ENCODE measurements at places on chromosomes 6 and 20. TPM values are rescaled to one million over a fixed set of nuclear protein-coding genes. Genes with fewer than 3 reads are reported as not detected.

The TMEM200A gene
- total RNA-seq: 8.2 TPM

The POPDC3 gene
- not detected for total RNA-seq

The CST2 gene
- total RNA-seq: not detected

The OXT gene
- total RNA-seq: not detected

The TRDN gene
- 5.7 TPM for total RNA-seq

The IL17F gene
- not detected for total RNA-seq

The DZANK1 gene
- 3.9 TPM for total RNA-seq

DNA sequence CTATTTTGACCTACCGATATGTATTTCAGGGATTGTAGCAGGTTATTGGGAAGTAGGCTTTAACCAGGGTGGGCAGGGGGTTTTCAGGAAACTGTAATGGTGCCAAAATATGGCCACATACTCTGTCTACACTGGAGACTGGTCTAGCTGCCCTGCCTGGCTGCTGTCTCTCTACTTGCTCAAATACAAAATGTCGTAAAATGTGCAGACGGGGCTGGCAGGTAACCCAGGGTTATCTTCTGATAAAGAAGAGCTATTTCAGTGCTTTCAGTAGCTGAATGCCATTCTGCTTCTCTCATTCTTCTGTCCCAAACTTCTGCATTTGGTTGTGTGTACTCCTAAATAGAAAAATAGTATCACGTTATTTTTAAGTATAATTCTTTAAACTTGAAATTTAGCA is 616.2 kb downstream of the EPM2A start:
- no peak for DNase-seq

GRCh38 chr6:30130887-30131862 is 4.8 kb upstream of the TRIM40 start:
- DNase-seq: peak; percentile 55

DNA sequence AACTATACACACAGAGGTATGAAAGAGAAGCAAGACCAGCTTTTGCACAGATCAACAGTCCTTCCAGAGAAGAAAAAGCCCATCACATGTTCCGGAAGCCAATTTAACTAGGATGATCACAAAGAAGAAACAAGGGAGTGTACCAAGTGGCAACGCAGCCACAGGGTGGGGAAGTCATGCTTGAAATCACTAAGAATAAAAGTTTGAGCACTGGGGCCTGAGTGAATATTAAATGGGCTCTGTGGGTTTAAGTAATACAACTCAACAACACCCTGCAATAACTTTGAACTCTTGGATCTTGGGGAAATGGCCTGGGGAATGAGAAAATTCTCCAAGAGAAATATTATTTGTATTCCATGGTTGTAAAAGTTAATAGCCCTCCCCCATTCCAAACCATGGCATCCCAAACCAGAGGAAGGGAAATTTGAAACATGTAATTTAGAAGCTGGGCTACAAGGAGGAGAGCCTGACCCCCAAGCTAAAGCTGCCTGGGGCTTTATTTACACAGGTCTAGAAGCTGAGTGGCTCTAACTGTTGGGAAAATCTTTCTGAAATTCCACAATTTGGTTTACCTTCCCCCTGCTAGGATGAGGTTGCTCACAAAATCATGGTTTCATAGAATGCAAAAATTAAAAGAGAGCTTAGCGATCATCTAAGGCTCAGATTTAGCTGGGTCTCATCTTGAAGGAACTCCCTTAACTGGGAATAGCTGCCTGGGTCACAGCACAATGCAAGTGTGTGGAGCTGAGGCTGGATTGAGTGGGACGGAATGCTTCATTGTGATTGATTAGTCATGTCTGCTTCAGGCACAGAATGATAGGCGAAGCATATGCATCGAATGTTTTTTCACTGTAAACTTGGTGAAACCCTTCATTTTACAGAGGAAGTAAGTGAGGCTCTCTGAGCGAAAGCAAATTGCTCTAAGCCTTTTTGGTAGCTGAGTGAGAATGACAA is 143.6 kb downstream of the BMP7 start:
- no peak for DNase-seq

- no peak for DNase-seq
Measured at GRCh38 chr20:38454556-38455473, 17.8 kb upstream of the RALGAPB start.

- no peak for DNase-seq
Measured at GRCh38 chr6:43055966-43056365, 2.3 kb upstream of the CUL7 start.

GRCh38 chr6:57209030-57209429 is 13.1 kb downstream of the RAB23 start:
- no peak for DNase-seq

DNA sequence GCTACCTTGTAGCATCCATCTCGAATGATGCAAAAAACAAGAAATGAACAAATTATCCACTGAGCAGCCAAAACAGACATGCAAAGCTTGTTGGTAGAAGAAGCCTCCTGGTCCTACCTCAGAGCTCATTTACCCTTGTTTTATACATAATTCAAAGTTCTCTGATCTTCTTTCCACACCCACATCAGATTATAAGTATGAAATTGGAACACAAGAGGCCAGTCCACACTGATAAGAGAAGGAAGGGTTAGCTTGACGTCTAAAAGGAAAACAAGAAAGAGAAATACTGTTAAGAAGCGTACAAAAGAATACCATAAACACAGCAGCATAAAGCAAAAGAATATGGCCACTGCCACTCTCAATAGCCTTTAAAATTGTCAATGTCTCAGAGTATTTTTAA is 49.7 kb downstream of the FAM83B start:
- DNase-seq: no peak

GRCh38 chr6:85401186-85402021 is 48.5 kb upstream of the NT5E start:
- no peak for DNase-seq

DNA sequence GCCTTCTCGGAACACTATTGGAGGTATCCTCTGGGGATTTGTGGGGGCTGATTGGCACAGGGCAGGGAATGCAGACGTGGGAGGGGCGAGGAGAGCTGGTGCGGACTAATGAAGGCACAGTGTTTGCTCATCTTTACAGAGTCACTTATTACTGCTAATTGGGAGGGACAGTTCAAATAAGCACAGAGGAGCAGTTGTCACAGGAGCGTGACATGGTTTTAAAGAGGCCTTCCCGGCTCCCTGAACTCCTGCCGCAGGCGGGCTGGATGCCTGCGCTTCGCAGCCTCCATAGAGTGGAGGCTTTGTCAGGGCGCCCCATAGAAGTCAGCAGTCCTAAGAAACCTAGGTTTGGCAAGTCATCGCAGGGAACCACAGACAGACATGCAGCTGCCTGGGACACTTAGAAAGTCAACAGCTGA is 149.6 kb downstream of the LINC00237 start:
- no peak for DNase-seq

GRCh38 chr20:24914388-24915241 is 34.5 kb upstream of the CST7 start:
- no peak for DNase-seq

DNA sequence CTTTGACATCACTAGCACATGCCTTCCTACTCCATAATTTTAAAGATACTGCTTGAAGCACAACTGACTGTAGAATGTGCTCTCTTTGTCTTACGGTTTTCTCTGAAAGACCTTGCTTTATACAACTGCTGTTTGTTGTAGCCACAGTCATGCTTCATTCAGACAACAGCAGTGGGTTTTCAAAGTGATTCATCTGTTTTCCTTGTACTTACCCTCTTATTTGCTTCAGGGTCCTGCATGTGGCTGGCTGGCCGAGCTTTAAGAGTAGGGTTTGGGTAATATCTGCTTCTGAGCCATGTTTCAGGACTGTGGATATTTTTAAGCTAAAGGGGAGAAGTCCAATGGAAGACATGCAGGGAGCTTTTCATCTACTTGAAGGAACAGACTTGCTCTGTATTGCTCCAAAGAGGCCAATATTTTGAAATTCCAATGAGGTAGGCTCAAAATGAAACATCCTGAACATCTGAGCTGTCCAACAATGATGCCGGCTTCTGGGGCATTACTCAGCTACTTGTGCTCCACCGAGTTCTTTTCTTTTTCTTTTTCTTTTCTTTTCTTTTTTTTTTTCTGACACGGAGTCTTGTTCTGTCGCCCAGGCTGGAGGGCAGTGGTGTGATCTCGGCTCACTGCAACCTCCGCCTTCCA is 160.2 kb upstream of the SGK1 start:
- no peak for DNase-seq

DNA sequence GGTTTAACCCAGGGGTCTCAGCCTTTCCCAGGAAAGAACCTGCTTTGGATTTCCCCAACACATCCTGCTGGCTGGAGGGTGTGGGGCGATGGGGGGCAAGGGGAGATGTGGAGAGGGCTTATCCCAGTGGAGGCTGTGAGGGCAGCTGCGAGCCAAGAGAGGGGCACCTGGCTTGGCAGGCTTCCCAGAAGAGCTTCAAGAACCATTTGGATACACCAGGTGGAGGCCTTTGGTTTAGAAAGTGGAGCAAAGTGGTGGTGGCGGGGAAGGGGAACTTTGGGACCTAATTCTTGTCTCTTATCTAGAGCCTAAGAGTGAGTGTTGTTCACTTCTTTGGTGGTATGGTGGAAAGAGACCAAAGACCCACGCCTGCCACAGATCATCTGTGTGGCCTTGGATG is 12.4 kb downstream of the CD40 start:
- no peak for DNase-seq

DNA sequence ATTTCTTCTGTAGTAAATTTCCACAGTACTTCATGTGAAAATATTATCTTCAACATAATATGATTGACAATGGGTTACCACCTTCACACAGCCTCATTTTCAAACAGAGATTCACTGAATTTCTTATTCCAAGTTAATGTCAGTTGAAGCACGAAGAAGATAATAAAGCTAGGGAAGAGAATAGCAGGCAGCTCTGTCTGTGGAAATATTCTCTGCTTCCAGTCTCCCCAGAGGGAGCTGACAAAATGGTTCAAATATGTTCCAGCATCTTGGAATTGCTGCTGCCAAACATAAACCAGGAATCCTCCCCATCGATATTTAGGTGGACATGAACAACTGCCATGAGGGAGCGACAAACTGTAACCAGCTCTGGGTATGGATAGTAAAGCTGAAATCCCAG is 224.8 kb downstream of the GJA1 start:
- DNase-seq: no peak

DNA sequence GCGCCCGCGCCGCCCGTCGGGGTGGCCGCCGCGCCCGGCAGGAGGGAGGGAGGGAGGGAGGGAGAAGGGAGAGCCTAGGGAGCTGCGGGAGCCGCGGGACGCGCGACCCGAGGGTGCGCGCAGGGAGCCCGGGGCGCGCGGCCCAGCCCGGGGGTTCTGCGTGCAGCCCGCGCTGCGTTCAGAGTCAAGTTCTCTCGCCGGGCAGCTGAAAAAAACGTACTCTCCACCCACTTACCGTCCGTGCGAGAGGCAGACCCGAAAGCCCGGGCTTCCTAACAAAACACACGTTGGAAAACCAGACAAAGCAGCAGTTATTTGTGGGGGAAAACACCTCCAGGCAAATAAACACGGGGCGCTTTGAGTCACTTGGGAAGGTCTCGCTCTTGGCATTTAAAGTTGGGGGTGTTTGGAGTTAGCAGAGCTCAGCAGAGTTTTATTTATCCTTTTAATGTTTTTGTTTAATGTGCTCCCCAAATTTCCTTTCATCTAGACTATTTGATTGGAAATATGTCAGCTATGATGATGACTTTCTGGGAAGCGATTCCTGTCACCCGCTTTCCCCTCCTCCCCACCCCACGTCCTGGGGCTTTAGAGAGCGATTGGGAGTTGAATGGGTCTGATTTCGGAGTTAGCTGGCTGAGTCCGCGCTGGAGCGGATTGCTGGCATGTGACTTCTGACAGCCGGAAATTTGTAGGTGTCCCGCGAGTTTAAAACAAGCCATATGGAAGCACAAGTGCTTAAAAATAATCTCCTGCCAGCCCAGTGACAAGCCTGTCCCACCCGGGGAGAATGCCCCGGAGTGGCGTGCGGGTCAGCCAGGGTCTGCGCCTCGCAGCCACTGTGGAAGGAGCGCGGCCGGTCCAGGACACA is 1.1 kb downstream of the ESR1 start:
- peak; percentile 47 for DNase-seq

DNA sequence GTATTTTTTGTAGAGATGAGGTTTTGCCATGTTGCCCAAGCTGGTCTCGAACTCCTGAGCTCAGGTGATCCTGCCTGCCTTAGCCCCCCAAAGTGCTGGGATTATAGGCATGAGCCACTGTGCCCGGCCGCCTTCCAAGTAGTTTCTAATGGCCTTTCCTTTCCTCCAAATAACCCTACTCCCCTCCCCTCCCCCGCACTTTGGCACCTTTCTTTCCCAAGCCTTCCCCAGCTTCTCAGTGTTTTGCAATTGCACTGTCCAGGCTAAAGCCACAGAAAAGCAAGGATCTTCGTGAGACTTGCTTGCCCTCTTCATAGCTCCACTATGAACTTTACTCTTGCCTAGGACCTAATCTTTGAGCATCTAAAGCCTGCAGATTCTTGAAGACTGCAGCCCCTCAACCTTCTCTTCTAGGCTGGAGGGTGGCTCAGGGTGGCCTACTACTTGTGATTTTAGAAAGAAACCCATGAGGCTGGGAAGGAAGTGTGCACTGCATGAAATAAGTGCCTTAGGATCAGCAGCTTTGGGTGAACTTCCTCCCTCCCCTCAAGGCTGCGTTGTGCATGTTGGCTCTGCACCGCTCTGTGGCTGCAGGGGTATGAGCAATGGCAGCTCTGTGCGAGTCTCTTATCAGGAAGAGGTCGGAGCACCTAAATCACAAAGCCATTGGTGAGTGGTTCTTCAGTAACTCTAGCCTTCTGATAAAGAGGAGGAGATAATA is 152.4 kb upstream of the SNX9 start:
- DNase-seq: peak; percentile 42

DNA sequence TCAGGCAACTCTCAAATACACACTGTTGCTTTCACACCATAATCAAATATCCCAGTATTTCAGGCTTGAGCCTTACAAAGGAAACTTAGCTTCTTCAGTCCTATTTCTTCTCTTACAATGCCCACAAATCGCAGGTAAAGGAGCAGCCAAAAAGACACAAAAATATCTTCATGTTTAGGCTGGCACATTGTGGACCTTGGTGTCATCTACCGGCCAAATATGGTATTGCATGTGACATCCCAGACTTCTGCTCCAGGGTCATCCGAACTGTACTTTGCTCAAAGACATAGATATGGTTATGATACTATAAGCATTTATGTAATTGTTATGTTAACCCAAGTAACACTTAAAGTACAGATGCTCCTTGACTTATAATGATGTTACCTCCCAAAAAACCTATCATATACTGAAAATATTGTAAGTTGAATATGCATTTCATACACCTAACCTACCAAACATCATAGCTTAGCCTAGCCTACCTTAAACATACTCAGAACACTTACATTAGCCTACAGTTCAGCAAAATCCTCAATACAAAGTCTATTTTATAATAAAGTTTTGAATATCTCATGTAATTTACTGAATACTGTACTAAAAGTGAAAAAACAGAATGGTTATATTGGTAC is 4.6 kb downstream of the OR2H2 start:
- DNase-seq: no peak

- no peak for DNase-seq
Measured at GRCh38 chr20:25574411-25574810, 10.9 kb downstream of the NINL start.

- DNase-seq: no peak
Measured at GRCh38 chr6:160457823-160458222, 109.6 kb downstream of the SLC22A3 start.

DNA sequence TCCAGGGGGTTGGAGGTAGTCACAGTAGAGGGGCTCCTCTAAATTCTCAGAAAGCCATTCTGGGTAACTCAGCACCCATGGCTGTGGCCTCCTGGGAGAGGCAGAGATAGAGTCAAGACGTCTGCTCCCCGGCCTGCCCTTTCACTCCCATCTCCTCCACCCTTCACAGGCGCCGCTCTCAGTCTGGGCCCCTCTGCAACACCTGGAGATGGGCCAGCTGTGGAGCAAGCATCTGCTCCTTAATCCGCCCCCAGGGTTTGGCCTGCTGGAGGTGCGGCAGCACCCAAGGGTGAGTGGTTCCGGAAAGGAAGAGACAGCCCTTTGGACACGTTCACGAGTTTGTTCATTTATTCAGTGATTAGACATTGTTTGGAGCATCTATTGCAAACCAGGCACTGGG is 271.3 kb downstream of the BMP7 start:
- no peak for DNase-seq

Measured in ovary (tissue), 10 donors.